ENCODE measurements at places on chromosomes 11 and 22. TPM values are rescaled to one million over a fixed set of nuclear protein-coding genes. Genes with fewer than 3 reads are reported as not detected.

DNA sequence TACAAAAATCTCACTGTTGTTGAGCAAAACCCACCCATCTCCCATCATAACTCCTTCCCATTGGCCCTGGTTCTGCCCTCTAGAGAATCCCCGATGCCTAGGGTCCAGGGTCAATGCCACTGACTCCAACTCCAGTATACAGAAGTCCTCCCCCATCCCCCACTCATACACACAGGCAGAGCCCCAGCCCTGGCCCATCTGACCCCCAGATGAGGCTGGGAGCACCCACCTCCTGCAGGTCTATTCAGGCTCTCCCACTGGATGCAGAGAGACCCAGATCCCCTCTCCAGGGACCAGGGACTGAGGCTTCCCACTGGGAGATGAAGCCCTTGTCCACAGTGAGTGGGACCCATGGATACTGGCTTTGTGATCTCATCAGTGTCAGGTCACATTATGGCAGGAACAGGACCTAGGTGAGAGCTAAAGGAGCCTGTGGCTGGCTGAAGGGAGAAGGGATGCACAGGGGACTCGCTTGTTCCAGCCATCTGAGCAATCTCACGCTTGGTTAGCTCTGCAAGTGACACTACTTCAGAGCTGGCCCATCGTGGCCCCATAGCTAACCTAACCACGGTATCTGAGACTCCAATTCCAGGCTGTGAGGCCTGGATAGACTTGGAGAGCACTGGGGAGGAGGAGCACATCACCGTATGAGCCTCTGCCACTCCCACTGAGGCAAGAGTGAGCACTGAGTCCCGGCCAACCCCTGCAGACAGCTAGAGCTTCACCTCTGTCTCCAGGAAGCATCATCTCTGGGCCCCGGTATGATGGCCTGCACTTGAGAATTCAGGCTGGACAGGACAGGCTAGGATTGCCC, 35.7 kb downstream of the TRIM29 start:
- DNase-seq: no peak

Gene MIOX
- total RNA-seq: not detected

Gene JAML
- total RNA-seq: not detected

- DNase-seq: no peak
Observed at GRCh38 chr11:117382746-117383145, 55.1 kb downstream of the CEP164 start.

GRCh38 chr22:28600546-28601143, 79.0 kb downstream of the TTC28 start:
- DNase-seq: peak; percentile 84

Gene IGLL5
- total RNA-seq: not detected

DNA sequence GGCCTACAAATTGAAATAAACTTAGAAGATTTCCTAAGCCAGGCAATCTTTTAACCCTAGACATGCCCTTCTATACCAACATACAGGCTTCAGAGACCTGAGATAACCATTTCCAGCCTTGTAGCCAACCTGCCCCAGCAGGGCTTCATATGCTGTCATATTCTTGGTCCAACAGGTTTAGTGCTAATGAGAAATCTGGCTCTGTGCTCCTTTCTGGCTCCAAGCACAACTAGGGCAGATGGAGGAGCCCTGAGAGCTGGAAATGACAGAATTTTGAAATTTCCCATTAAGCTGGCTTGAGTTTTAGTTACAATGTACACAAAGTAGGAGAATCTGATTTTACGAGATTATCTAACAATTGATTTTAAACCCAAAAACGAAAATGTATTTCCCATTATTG, 323.0 kb upstream of the CCDC90B start:
- no peak for DNase-seq

DNA sequence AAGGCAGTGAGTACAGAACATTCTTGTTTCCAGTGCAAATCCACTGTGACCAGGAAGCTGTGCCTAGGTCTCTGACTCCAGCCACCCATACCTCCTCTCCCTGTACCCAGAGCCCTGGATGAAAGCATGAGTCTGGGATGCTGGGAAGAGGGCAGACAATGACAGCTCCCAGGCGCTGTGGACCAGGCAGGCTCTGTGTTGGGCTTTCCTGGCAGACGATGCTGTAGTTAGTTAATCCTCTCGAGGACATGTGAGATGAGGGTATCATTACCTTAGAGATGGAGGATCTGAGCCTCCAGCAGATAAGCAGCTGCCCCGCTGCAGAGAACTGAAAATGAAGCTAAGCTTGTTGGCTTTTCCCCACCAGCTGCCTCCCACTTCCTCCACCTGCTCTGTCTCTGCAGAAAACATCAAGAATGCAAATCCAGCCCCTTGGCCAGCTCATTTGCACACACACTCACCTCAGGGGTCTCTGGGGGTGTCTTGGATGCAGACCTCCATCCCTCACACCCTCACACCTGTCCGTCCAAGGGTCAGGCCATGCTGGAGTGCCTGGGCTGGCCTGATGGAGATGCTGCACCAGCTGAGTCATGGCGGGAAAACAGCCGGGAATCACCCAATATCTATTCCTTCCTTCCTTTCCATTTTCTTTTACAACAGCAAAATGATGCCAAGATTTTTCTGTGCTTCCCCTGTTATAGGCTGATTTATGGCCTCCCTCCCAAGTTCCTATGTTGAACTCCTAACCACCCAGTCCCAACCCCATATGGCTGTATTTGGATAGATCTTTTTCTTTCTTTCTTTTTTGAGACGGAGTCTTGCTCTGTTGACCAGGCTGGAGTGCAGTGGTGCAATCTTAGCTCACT, 94.9 kb upstream of the SEPTIN5 start:
- DNase-seq: no peak

Gene SLC22A25
- total RNA-seq: not detected

DNA sequence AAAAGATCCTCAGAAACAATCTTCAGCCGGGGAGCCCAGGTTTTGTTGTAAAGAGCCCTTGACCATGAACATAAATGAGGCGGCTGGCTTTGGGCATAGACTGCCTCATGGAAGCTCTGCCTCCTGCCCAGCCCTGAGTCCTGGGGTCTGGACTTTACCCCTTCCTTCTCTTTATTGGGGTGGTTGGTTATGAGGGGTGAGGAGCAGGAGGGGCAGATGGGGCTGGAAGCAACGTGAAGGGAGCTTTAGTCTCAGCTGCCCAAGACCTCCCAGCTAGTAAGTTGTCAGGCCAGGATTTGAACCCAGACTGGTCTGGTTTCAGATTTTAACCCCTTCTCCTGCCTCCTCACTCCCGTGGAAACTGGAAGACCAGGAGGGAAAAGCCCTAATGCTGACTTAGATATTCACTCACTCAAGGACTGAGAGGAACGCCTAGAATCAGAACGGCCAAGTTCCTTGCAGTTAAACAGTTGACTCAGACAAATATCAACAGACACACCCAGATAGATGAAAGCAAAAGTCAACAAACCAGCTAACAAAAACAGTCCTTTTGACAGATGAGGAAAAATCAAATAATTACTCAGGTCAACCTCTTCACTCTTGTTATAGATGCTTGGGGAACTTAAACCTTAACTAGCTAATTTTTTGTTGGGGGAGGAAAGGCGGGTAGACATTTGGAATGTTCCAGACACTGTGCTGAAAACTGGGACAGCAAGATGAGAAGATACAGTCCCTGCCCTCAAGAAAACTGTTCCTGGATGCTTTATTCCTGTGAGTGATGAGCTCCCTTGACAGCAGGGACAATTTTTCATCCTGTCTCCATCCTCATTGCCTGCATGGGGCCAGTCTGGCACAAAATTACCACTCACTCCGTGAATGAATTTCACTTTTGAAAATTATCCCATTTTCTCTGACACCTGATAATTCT, 20.8 kb upstream of the ARRB1 start:
- DNase-seq: peak; percentile 60

DNA sequence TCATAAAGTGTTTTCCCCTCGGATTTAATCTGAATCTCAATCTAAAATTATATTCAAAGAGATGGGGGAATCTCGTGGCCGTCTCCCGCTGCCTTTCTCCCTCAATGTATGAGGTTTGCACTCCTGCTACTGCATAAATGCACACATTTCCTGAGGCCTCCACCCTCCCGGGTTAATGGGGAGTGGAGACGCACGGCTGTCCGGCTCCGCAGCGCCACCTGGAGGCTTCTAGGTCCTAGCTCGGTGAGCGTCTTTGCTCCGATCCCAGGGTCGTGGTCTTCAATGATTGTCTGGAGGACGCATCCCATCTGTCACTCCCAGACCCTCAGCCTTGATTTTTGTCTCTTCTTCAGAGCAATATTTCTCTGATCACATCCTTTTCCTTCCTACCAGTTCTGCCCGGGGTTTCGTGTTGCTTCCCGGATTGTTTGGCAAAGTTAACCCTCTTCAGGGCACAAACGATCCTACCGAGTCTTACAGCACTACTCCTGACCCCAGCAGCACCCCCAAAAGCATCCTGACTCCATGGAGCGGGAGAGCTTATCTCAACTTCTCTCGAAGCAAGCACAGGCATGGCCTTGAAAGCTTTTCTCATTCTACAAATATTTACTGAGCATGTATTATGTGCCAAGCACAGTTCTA, at the start of gene LMO1:
Gene LMO1, minus strand, starts transcription at position 110 of the 642 bp plus-strand sequence. CDS start 516 bp downstream, outside the sequence.
- DNase-seq: peak; percentile 66

Gene BEST1
- total RNA-seq: 3.4 TPM

- DNase-seq: peak; percentile 87
Observed at GRCh38 chr11:117058761-117059261, 39.4 kb downstream of the SIK3 start.

- no peak for DNase-seq
Observed at GRCh38 chr11:63887386-63887999, 29.5 kb downstream of the RCOR2 start.

GRCh38 chr11:111589886-111590499, 12.3 kb upstream of the SIK2 start:
- no peak for DNase-seq

DNA sequence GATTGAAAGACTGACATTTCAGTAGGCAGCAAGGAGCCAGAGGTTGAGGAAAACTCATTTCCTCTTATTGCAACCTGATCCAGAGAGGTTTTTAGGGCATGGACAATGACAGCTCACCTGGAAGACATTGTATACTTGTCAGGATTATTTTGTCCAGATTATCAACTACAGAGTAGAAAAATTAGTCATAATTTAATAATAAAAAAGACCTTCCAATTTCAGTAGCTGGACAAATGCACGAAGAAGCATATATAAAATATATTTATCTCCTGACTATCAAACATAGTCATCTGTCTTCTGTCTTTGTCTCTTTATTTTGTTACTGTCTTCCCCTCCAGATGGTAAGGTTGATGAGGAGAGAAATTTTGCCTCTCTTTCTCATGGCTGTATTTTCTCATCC, 330.6 kb upstream of the RAG2 start:
- no peak for DNase-seq

DNA sequence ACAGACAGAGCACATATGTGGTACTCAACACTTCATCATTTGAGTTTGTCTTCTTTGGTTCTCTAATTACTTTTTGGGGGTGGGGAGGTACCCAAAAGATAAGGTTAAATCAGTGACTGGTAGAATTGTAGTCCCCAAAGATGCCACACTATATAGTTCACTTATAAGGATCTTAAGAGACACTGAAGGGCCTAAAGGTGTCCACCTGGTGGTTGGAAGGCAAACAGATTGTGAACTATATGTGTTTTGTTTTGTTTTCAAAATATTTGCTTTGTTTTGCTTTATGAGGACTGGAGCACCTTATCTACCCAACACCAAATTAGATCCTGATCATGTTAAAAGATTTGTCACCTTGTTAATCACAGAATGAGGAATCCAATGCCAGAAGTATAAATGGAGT, 136.1 kb downstream of the DCDC1 start:
- no peak for DNase-seq

Gene APOL5
- total RNA-seq: not detected

- peak; percentile 34 for DNase-seq
Observed at GRCh38 chr11:86150847-86151173, 81.9 kb upstream of the PICALM start.

DNA sequence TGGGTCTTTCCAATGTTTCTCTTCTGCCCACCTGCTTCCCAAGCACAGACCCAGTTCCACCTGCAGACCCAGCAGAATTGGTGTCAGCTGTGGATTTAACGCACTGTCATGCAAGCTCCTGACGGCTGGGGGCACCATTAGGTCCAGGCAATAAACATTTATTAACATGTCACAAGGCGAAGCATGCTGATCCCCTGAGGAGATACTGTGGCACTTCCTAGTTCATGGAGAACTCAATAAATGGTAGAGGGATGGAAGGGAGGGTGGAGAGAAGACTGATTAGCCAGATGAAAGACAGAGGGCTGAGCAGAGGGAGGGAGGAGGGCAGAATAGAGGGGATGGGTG, 68.3 kb upstream of the TSPAN18 start:
- DNase-seq: no peak

GRCh38 chr11:35334385-35335090, 84.8 kb downstream of the SLC1A2 start:
- no peak for DNase-seq

Gene FIBIN
- total RNA-seq: 22.6 TPM

GRCh38 chr11:37313266-37313665, 715.2 kb upstream of the RAG2 start:
- DNase-seq: no peak

Gene ZBED5
- 30.3 TPM for total RNA-seq

Gene CD248
- 193 TPM for total RNA-seq

DNA sequence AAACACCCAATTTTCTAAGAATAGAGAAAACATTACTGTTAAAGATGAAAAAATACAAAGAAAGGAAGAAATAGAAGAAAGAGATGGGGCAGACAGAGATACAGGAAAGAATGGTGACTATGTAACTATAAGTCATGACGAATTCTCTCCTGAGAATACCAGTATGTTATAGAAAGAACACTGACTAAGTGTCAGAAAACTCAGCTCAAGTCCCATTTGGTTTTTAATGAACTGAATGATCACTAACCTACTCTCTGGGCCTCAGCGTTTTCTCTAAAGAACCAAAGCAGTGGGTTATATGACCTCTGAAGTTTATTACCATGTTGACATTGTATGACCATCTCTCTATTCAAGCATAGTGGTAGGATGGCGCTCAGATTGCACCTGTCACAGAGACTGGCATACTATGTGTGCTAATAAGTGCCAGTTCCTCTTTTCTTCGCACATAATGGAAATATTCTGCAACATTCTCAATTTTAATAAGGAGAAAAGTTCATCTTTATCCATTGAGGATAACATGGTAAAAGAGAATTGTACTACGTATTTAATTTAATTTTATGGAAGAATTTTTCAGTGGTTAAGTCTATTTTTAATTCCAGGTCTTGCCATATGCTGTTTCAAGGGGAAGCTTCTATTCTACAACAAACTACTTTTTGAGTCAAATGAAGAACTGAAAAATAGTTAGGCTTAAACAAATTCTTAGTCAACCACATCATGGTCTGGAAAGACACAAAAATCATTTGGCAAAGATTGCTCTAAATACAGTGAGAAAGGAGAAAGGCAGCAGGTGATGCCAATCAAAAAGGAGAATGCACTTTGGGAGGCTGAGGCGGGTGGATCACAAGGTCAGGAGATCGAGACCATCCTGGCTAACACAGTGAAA, 25.0 kb upstream of the EED start:
- DNase-seq: no peak

DNA sequence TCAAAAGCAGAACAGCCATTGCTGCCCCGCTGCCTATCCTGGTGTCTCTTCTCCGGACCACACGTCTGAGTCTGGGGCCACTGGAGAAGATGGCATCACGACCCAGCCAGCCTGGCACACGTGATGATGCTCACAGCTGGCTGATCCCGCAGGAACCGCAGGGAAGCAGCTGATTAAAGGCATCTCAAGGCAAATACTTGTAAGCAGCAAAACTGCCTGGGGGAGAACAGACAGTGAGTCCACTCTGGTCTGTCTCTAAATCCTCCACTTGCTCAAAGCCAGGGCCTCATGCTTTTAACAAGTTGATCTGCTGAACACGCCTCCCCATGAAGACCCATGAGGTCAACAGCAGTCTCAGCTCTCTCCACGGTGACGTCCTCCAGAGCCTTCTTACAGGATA, 108.6 kb downstream of the BRD1 start:
- no peak for DNase-seq

Measured in fibroblast of the aortic adventitia (primary cell).